Islet precursor cell (in vitro differentiated cells): ENCODE measurements at places on chromosomes 11 and 22.

- no peak for DNase-seq
Observed at GRCh38 chr11:23288003-23288783, 427.9 kb upstream of the CCDC179 start.

DNA sequence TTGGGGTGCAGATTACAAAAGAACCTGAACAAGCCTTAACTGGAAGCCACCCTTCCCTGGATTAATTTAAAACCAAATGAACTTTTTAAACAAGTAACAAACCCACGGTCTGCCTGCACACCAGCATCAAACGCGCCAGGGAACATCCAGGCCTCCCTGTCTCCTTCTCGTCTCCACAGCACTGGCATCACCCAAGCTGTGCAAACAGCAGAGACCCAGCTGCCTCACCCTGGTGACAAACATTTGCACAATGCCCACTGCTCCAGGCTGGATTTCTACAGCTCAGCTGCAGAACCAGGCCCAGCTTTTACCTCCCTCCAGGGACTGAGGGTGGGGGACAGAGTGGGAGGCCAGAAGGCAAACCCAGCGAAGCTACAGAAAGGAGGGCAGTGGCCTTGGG is 7.0 kb downstream of the RPL3 start:
- no peak for DNase-seq

DNA sequence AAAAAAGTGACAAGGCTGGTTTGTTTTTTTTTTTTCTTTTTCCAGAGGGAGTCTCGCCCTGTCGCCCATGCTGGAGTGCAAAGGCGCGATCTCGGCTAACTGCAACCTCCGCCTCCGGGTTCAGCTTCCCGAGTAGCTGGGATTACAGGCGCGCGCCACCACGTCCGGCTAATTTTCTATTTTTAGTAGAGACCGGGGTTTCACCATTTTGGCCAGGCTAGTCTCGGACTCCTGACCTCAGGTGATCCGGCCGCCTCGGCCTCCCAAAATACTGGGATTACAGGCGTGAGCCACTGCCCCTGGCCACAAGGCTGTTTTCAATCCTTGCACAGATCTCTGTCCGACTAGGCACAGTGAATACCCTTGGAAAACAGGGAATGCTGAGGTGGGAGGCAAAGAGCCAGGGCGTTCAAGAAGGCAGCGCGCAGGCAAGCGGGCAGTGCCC is 566 bp downstream of the ATP6V1E1 start:
- DNase-seq: no peak

GRCh38 chr22:50271519-50271970 is 1.4 kb upstream of the MAPK11 start:
- peak; percentile 80 for DNase-seq

GRCh38 chr11:117884994-117885393 is 8.5 kb upstream of the FXYD6 start:
- DNase-seq: peak; percentile 75

GRCh38 chr11:62124186-62125113 is 639 bp downstream of the INCENP start:
- peak; percentile 71 for DNase-seq

- peak; percentile 50 for DNase-seq
Observed at GRCh38 chr22:36252754-36253522, at the start of gene APOL1. Gene APOL1 (plus strand): TSS chr22:36253133. CDS start chr22:36254956, 1,823 bp downstream.

GRCh38 chr11:88454881-88455280 is 117.3 kb upstream of the CTSC start:
- no peak for DNase-seq
